ENCODE measurements at places on chromosomes 1 and 21.

DNA sequence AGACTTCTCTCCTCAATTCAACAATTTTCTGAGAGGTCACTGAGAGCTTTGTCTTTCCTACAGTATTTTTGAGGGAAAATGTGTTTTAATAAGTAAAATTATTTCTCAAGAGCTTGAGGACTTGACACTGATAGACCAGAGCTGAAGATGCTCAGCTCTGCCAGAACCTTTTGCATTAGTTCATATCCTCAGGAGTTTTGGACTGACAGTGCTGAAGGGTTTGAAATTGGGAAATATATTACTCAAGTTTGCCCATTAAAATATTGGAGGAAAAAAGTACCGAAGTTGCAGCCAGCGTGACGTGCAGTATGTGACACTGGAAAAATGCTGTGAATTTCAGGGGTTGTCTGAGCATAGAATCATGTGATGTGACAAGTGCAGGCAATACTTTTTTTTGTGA, 346.6 kb upstream of the DPYD start:
- no peak for DNase-seq

DNA sequence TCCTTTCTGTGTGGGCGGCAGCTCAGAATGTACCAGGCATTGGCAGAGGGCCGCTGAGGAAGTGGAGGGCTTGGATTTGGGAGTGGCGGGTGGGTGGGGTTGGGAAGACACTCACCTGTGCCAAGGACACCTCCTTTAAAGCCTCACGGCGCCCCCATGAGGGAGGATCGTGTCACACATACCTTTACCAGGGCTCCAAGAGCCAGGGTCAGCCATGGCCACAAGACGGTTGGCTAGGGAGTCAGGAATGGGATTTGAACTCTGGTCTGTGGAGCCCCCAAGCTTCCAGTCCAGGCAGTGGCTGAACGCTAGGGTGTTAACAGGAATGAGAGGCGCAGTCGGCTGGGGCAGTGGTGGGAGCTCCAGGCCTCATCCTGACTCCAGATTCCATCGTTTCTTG, 4.6 kb downstream of the NBL1 start:
- no peak for DNase-seq

DNA sequence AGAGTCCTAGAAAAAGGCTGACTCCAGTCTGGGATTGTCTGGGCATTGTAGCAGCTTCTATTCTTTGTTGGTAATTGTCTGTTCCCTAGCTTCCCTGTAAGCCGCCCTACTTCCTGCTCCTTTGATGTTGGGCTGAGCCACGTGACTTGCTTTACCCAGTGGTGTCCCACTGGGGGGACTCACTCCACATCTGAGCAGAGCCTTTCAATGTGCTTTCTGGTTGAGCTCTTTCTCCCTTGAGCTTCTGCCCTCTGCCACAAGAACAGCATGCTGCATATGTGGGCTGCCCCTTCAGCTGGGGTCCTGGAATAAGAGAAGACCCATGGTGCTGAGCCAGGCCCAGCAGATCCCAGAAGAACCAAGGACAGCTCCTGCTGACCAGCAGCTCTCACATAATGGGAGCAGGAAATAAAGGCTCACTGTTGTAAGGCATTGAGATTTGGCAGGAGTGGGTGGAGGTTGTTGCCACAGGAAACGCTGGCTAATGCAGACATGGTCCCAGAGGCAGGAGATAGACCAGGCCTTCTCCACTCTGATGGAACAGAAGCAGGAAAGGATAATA, 276.3 kb upstream of the GJB5 start:
- no peak for DNase-seq

GRCh38 chr1:197311081-197311480, 43.0 kb downstream of the CRB1 start:
- DNase-seq: no peak

GRCh38 chr1:51570063-51570710, 46.7 kb upstream of the OSBPL9 start:
- DNase-seq: no peak

All from umbilical cord (tissue), 2 donors.